ENCODE measurements at places on chromosomes 1 and 21. TPM values are rescaled to one million over a fixed set of nuclear protein-coding genes. Genes with fewer than 3 reads are reported as not detected.

GRCh38 chr1:61079898-61080336 is 2.4 kb upstream of the NFIA start:
- H3K36me3 ChIP-seq: no peaks in the 10 kb centered on the region
- no peaks in the 10 kb centered on the region for H3K27me3 ChIP-seq
- H3K27ac ChIP-seq: peak overlapping the region; percentile 87

DNA sequence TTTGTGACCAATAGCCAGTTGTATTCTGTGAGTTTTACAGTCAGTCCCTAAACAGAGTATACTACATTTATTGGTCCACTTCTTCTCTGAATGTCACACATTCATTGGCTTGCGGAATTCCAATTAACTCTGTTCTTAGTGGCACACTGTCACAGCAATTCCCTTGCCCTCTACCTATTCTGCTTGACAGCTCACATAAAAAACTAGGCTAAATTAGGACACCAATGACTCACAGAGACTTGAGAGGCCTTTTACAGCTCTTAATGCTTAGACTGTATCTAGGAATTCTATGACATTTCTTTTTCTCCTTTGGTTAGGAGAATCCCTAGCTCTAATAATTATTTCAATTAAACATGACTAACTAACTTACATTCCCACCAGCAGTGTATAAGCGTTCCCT is 104.1 kb downstream of the NEGR1 start:
- no peak overlapping the region for H3K4me3 ChIP-seq
- DNase-seq: no peak
- H3K27me3 ChIP-seq: no peaks in the 10 kb centered on the region
- H3K4me1 ChIP-seq: peaks cover 4% of the 10 kb centered on the region
- no peaks in the 10 kb centered on the region for H3K36me3 ChIP-seq
- no peak overlapping the region for H3K27ac ChIP-seq

- H3K27ac ChIP-seq: no peak overlapping the region
- H3K36me3 ChIP-seq: no peaks in the 10 kb centered on the region
- DNase-seq: no peak
- no peaks in the 10 kb centered on the region for H3K4me1 ChIP-seq
- no peak overlapping the region for H3K4me3 ChIP-seq
Observed at GRCh38 chr1:153265457-153265856, 6.0 kb downstream of the LORICRIN start.

DNA sequence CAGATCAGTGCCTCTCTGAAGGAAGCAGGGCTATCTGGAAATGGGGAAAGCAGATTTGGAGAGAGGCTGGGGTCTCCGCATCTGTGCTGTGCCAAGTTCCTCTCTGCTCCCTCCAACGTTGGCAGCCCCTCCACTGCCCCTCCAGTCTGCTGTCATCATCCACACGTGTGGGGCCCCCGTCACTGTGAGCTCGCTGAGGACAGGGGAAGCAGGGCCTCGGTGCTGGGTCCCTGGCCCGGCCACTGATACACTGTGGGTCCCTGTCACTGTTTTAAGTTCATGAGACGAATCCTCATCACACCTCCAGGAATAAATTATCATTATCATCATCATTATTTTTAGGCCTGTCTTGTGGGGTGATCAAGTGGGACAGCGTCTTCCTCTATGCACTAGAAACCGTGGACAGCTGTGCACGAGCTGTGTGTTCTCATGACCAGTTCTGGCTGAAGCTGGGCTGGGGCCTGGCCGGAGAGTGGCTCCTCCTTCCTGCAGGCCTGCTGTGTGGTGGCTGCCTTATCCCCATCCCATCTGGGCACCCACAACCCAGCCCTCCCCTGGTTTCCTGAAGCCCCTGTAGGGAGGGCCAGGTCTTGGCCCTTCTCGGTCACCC is 52.2 kb downstream of the DMRTB1 start:
- no peaks in the 10 kb centered on the region for H3K27me3 ChIP-seq
- peak overlapping the region; percentile 61 for H3K27ac ChIP-seq
- H3K4me1 ChIP-seq: peaks cover 5% of the 10 kb centered on the region
- no peak for DNase-seq

GRCh38 chr1:33043267-33044092 is 6.8 kb upstream of the AK2 start:
- H3K36me3 ChIP-seq: no peaks in the 10 kb centered on the region
- no peaks in the 10 kb centered on the region for H3K4me1 ChIP-seq
- no peak overlapping the region for H3K27ac ChIP-seq
- no peak for DNase-seq
- H3K27me3 ChIP-seq: no peaks in the 10 kb centered on the region

DNA sequence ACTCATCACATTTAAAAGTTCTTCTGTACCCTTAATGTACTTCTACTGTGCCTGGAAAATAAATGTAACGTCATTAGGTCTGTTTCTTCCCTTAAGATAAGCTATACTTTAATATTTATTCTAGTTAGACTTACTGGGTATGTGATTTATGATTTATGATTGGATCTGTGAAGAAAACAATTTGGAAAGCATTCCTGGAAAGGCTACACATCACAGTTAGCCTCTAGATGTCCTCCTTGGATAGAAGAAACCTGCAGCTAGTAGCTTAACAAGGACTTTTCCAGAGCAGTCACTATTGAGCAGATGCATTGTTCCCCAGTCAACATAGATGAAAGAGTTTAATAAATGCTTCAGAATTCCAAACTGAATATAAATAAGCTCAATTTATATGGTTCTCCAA is 22.2 kb upstream of the ABL2 start:
- H3K4me1 ChIP-seq: no peaks in the 10 kb centered on the region
- DNase-seq: no peak
- H3K27ac ChIP-seq: no peak overlapping the region
- H3K27me3 ChIP-seq: no peaks in the 10 kb centered on the region
- no peak overlapping the region for H3K4me3 ChIP-seq

Gene SIM2
- not detected for total RNA-seq

Gene BATF3
- 2.2 TPM for total RNA-seq

Gene LRRC38
- not detected for total RNA-seq
